ENCODE measurements at places on chromosomes 6 and 20.

GRCh38 chr6:170289180-170289931 is 1.5 kb downstream of the DLL1 start:
- DNase-seq = no peak

DNA sequence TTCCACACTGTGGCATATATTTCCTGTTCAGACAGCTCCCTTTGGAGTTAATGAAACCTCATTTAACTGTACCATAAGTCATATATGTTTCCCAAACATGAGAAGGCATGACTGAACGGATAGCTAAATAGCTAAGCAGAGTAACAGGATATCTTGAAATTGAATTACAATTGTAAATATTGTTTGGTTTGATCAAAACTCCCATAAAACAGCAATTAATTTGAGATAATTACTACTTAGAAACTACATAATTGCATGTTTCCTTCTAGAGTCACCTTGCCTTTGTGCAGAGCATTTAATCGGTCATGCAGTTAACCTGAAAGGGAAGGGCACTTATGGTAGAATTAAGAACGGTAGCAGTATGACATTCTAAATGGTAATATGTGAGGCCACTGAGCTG is 179.0 kb upstream of the MAP3K7 start:
- DNase-seq = no peak

GRCh38 chr6:167538746-167539145 is 213.9 kb downstream of the TTLL2 start:
- no peak for DNase-seq

- DNase-seq = no peak
These were observed 235.4 kb downstream of the CDKAL1 start for GRCh38 chr6:20769631-20770030.

DNA sequence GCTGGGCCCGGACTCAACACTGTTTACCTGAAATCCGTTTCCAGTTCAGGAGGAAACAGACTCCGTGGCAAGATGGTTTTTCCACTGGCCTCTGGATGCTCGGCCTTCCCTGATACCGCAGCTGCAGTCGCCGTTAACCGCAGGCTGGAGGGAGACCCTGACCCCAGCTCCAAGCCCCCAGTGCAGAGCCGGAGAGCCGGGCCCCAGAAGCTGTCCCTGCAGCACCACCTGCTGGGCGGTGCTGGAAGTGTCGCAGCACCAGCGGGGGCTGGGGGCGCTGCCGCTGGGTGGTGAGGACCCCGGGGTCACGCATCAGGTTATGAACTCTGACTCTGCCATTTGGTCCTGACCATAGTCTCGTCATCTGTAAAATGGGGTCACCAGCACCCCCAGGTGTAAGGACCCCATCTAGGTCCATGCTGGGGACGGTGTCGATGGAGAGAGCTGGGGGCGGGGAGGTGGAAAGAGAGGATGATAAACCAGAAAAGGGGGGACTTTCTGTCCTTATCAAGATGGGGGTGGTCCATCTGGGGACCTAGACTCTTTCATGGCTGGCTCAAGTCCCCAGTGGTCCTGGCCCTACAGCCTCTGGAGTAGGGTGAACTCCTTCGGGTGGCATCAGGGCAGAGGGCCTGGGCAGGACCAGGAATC is 20.8 kb upstream of the CHRNA4 start:
- no peak for DNase-seq

GRCh38 chr20:22180244-22180643 is 404.1 kb downstream of the FOXA2 start:
- no peak for DNase-seq

DNA sequence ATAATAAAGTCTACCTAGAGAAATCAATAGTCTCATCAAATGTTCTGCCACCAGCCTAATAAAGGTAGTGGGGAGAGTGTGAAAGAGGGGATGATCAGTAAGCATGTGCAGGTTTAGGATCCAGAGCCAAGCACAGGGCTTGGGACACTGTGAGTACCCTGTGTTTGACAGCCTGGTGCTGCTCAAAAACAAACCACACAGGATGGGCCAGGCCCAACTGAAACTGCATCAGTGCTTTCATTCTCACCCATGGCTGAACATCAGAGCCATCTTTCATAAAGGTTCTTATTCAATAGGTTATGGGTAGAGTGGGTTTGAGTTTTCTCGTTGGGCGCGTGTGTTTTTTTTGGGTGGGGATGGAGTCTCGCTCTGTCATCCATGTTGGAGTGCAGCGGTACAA is 87.3 kb upstream of the NHSL1 start:
- DNase-seq = no peak
